ENCODE measurements at places on chromosomes 1 and 21.
A peak's percentile ranks its signal among the peaks of the same experiment; 100 is the strongest.

DNA sequence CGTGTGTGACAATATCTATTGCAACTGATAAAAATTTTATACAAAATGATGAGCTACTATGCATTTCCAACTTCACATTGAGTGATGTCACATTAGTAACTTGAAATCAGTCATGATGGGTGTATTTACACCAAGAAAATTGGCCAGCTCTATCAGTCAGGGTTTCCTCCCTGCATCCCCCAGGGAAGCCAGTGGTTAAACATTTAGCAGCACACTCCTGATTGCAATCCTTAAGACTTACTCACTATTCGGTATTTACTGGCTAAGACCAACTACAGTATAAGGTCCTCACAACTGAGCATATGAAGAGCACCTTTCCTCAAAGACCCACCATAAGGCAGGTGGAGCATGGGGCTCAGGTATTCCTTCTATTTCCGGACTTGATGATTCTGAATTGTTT lies 41.3 kb upstream of the PTGFRN start:
- no peak for DNase-seq

DNA sequence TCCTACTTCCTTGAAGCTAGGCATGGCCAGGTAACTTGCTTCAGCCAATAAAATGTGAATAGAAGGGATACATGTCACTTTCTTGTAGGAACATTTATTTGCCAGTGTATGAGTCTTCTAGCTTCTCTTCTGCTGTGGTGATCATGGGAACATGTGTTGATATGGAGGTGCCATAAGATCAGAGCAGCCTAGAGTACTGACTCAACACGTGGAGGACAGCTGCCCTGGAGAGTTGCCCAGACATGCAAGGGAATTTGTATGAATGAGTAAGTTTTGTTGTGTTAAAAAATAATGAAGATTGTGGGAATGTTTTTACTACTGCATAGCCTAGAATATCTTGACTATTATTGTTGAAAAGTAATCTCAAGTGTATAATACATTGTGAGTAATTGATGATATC lies 502.3 kb downstream of the NUF2 start:
- DNase-seq, result no peak

- DNase-seq, result no peak
These were observed 178.1 kb upstream of the NFIA start for GRCh38 chr1:60904099-60904851.

DNA sequence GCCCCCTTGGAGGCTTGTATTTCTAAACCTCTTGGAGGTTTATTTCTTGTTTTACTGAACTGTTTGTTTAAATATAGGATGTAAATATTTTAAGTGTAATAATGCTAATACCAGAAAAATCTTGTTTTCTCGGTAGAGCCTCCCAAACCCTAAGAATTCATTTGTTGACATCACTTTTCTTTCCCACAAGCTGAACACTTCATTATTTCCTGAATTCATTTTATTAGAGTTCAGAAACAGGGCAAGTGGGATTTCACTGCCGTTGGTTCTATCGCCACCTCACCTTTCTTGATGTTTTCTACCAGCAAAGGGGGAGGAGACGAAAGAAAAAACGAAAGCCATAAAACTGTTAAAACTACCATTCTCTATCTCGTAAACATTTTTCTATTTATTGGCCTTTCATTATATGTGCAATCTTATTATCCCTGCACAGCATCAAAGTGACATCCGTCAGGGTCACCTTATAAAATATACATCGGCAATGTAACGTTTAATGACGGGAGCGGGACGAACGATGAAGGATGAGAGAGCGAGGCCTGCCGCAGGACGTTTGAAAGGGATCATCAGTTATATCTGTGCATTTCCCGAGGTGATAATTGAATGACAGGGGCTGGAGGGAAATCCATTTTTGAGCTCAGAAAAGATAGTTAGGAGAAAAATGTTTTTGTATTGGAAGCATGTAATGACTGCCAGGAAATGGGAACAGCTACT lies 59.5 kb downstream of the SLC45A1 start:
- no peak for DNase-seq

DNA sequence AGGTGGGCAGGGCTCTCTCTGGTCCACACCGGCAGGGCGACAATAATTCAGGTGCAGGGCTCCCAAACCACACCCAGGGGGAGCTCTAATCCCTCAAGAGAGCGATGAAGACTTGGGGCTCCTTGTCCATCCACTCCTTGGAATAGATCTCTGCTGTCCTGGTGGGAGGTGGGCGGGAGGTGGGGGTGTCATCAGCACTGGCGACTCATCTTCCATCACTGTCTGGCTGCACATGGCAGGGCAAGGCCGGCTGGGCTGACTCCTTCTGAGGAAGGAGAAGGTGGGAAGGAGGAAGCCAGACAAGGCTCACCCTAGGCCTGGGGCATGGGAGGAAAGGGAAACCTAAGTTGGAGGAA lies 29.3 kb downstream of the TNNT2 start:
- DNase-seq, result peak; percentile 77

DNA sequence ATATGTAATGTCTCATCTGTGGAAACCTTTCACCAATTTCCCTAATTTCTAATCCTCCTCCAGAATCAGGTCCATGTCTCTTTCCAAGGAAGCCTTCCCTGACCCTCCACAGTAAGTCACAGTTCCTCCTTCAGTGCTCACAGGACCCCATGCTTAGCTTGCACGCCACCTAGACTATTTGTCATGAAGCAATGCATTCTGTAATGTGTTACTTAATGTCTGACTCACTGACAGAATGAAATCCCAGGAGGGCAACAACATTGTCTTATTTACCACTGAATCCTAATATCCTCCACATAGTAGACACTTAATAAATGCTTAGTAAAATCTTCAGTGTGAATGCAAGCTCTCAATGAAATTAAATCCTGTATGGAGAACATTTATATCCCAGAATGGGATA lies 245.9 kb upstream of the PLD5 start:
- no peak for DNase-seq

DNA sequence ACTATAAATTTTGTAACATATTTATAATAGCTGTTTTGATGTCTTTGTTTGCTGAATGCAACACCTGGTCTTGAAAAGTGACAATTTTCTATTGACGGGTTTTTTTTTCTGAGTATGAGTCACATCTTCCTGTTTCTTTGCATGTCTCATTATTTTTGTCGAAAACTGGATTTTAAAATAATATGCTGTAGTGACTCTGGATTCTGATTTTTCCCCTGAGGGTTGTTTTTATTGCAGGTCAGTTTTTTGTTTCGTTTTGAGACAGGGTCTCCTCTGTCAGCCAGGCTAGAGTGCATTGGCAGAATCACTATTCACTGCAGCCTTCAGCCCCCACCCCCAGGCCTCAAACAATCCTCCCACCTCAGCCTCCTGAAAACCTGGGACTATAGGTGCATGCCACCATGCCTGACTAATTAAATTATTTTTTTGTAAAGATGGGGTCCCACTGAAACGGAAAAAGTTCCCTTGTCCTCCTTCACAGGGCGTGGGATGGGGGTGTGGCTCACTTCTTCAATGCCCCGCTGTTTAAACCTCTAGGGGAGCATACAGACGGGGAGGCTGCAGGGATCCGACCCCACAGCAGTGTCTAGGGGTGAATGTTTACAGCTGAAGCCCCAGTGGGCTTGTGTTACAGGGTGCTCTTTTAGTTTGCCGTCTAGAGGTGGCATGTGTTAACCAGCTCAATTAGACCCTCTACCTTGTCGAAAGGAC lies 11.3 kb upstream of the PPIE start:
- peak; percentile 48 for DNase-seq

DNA sequence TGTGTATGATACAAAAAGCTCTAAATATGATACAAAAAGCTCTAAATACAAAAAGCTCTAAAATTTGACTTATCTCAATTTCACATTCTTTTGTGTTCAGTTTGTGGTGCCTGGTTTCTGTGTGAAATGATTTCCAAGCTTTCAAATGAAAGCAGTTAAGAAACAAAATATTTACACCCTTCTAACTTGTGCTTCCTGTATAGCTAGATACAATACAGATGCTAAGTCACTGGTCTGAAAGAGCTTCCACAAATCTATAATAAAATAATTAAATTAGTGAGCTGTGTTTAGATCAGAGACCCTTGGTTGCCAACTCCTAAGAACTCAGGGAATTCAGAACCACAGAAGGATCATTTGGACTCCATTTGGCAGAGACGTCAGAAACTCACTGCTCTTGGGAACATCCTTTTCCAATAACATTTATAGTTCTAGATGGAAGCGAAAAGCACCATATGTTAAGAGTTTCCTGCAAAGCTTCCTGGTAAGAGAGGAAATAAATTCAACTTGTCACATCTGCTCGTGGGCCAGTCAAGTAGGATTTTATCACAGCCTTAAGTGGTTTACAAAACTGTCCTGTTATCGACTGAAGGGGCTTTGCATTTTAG lies 1079.1 kb downstream of the ADGRL2 start:
- DNase-seq, result no peak

GRCh38 chr1:196309386-196309785 lies 298.9 kb downstream of the KCNT2 start:
- no peak for DNase-seq

DNA sequence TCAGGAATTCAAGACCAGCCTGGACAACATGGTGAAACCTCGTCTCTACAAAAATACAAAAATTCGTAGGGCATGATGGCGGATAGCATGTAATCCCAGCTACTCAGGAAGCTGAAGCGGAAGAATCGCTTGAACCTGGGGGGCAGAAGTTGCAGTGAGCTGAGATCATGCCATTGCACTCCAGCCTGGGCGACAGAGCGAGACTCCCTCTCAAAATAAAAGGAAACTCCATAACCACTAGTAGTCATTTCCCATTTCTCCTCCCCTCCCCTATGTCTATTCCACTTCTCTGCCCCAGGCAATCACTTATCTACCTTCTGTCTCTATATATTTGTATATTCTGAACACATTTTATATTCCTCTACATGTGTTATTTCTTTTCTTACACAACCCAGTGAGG lies 4.0 kb upstream of the CEP350 start:
- no peak for DNase-seq

DNA sequence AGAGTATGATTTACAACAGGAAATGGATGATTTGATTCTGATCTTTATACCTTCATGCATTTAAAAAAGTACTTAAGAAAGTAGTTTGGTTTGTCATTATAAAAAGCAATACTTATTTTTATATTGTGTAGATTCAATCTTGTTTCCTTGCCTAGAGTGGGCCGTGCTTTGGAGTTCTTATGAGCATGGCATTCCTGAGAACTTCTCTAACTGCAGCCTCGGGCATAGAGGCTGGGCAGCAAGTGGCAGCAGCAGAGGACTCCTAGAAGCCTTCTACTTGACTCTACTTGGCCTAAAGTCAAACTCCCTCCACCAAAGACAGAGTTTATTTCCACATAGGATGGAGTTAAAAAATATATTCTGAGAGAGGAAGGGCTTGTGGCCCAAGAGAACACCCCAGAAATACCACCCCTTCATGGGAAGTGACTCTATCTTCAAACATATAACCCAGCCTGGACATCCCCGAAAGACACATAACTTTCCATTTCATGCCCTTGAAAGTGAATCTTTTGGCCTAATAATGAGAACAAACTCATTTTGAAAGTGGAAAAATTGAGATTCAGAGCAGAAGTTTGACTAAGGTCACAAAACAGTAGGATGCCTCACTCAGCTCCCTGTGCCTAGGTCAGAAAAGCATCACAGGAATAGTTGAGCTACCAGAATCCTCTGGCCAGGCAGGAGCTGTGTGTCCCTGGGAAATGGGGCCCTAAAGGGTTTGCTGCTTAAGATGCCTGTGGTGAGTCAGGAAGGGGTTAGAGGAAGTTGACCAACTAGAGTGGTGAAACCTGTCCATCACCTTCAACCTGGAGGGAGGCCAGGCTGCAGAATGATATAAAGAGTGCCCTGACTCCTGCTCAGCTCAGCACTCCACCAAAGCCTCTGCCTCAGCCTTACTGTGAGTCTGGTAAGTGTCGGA lies at the start of gene IVL:
Gene IVL (plus strand): TSS at position 861 of the 916 bp plus-strand sequence. CDS start 1,252 bp downstream, outside the sequence.
- peak; percentile 57 for DNase-seq

DNA sequence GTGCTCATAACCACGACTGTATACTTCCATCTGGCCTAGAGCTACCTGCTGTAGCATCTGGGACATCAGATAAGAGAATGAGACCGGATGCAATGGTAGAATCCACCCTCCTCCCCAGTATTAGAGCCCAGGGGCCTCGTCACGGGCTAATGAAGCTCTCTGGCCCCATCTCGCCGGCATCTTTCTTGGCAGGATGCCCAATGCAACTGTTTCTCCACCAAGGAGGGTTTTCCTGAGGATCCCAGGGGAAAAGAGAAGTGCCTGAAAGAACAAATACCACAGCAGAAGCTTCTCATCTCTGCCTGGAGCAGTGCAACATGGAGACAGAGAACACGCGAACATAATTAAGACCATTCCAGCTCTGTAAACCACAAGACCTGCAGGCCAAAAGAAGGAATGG lies 80.0 kb downstream of the VWA5B1 start:
- DNase-seq, result no peak

- DNase-seq, result no peak
These were observed 64.8 kb downstream of the PIK3R3 start for GRCh38 chr1:46067652-46068051.

- DNase-seq, result no peak
These were observed 39.8 kb downstream of the TGFBR3 start for GRCh38 chr1:91846007-91846638.

DNA sequence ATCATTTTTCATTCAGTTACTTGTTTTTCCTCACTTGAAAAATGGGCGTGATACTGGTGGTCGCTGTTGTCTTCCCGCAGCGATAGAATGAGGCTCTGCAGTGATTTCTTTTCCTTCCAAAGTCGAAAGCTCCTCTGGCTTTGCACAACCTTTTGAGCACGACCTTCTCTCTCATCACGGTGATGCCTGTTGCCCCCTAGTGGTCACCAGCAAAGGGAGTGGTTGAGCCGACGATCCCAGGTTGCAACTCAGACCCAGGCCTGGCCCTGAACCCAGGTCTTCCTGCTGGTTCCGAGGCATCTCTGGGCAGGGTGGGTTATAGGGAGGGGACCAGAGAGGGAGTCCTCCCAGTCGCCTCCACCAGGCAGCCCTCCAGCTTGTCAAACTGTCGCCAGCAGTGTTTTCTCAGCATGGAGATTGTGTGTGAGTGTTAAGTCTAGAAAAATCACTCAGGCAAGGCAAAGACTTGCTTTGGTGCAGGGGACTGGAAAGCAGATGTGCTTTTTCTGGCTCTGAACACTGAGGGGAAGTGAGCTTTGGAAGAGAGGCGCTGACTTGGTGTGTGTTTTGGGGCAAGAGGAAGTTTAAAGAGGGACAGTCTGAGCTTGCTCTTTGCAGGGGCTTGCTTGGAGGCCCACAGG lies 285.3 kb downstream of the CAMTA1 start:
- peak; percentile 83 for DNase-seq

DNA sequence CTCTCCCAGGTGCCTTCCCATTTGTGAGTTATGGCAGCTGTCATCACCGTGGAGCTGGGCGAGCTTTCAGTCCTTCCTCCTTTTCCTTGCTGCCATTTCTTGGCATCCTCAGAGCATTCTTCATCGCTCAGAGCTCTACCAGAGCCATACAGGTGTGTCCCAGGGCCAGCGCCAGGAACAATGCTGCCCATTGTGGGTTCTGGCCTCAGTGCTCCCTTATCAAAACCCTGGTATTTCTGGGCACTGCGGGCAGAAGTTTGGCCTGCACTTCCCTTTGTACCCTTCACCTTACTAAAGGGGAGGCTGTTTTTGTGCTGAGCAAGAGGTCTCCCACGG lies 28.5 kb downstream of the RASSF5 start:
- no peak for DNase-seq

- DNase-seq, result no peak
These were observed 263.0 kb upstream of the ZRANB2 start for GRCh38 chr1:71343686-71344416.

Data from GM13976 (cell line).